ENCODE measurements at places on chromosomes 6 and 20.

GRCh38 chr6:114055349-114055748, 84.4 kb upstream of the HDAC2 start:
- no peak for DNase-seq

DNA sequence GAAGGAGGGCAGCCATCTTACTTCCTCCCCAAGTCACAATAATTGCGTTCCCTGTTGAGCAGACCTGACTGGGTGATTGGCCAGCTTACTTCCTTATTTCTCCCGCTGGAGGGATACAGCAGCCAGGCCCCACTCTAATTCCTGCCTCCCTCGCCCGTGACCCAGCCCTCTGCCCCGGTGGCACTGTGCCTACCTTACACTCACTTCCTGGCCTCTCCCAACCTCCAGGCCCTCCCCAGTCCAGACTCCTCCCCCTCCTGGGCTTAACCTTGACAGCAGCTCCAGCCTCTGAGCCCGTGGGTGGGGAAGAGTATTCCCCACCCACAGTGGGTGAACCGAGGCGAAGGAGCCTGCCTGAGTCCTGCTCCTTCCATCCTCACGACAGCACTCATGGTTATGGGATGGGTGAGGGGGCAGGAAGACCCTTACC, 3.0 kb downstream of the BAK1 start:
- no peak for DNase-seq

DNA sequence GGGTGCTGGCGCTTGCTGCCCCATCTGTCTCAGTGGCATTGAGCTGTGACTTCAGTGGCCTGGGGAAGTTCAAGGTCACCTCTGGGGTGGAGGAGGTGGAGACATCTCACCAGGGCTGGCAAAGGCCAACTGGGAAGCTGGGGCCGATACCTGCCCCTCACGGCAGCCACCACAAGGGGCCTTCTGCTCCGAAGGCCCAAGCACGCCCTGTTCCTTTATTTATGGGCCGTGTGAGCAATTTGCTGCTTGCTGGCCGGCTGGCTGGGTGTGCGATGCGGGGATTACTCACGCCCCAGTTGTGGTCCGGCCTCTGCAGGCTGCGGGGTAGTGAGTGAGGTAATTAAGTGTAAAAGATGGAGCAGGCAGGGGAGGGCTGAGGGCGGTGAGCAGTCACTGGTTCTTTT, 13.2 kb upstream of the SCRT2 start:
- no peak for DNase-seq

DNA sequence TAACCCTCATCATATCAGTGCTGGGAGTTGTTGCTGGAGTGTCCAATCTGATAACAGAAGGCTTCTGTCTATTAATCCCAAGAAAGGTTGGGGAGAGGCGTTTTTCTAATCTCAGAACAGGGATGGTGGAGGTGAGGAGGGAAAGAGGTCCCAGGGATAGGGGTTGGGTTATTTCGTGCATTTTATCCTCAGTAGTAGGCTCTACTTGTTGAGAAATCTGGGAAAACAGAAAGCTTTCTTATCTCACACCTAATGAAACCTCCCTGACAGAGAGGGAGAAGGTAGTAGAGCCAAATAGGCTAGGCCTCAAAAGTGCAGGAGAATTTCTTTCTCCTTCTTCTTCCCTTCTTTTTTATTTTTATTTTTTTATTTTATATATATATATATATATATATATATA, 281.8 kb upstream of the MAP3K7 start:
- DNase-seq = no peak

- DNase-seq = no peak
These were observed at the start of gene NT5E for GRCh38 chr6:85449818-85450759. NT5E (plus strand) TSS chr6:85450083; CDS start chr6:85450140, 57 bp downstream.

- no peak for DNase-seq
These were observed 1.0 kb downstream of the LZTS3 start for GRCh38 chr20:3172126-3172932.

- no peak for DNase-seq
These were observed 135.2 kb upstream of the TCF21 start for GRCh38 chr6:133753756-133754155.

DNA sequence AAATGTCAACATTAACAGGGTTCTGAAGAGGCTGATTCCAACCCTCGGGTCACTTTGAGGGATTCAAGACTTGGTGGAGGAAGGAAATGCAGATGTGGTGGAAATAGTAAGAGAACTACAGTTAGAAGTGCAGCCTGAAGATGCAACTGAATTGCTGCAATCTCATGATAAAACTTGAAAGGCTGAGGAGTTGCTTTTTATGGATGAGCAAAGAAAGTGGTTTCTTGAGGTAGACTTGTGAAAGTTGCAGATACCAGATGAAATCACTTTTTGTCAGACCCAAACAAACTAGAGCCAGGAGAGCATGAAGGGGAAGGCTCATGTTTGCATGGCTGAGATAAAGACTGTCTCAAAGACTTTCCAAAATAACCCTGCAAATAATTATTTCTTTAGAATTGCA, 16.2 kb downstream of the ANKRD6 start:
- DNase-seq = no peak

GRCh38 chr20:64222291-64222735, 33.2 kb upstream of the PCMTD2 start:
- DNase-seq = no peak

GRCh38 chr6:119454714-119455113, 105.2 kb upstream of the MAN1A1 start:
- no peak for DNase-seq

DNA sequence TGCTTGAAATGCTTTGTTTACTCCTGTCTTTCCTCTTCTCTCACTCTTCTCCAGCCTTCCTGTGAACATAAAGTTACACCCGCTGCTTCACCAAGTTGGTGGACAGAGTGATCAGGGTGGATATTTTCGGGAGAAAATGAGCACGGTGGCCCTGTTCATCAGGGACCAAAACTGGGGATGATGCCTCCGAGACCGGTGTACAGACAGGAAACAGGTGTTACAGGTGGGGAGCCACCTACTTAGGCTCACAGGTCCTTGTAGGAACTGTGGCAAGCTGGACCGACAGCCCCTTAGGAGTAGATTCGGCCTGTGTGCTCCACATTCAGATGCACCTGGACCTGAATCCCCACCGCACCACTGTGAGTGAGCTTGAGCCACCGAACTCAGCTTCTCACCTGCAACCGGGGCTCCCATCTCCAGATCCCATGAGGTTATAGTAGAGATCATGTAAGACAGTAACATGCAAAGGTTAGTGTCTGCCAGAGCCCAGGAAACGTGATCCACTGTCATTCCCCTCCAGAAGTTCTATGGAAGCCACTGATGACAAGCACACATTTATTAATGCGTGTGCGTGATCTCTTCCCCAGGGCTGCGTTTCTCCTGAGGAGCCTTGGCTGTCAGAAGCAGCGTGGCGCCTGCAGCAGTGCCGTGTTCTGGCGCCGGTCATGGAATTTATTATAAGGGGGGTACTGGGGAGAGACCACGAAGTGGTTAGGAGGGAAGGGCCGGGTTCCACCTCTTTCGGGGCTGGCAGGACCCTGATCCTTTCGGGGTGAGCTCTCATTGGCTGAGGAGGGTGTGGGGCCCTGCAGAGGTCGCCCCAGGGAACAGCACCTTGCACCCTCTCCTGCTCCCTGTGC, 94.2 kb downstream of the ERMARD start:
- DNase-seq = no peak

- no peak for DNase-seq
These were observed at the start of gene PAX1 for GRCh38 chr20:21705575-21706260. PAX1 (plus strand) TSS chr20:21705664; CDS start chr20:21705713, 49 bp downstream.

- DNase-seq = no peak
These were observed 246.0 kb upstream of the RUNX2 start for GRCh38 chr6:45082091-45082490.

DNA sequence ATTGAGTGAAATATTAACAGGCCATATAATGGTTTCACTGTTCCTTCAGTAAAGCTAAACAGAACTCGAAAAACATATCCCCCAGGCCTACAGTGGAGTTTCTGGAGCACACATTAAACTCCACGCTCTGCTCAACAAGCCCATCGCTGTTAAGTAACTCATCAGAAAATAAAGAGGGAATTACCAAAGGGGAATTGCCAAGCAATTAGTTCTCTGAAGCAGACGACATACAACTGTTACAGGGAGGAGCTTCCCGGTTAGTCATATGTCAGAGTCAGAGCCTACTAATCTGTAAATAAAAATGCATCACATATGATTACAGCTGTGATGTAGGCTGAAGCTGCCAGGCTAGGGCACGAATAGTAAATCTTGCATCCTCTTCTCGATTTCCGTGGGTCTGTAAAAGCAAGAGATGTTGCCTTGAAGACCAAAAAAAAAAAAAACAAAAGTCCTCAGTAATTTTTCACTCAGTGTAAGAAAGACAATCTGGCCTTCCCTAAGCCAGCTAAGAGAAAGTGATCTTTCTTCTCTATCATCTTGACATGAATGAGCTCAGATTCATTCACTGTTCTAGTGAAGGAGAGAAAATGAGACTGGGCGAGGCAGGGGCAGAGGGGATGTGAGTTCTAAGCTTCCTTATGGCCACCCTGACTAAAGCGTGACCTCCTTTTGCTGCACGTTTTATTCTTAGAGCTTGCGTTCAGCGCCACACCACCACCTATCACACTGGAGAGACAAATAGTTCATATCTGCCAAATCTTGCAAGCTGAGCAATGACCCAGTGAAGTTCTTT, 13.8 kb downstream of the ATXN1 start:
- DNase-seq = no peak

DNA sequence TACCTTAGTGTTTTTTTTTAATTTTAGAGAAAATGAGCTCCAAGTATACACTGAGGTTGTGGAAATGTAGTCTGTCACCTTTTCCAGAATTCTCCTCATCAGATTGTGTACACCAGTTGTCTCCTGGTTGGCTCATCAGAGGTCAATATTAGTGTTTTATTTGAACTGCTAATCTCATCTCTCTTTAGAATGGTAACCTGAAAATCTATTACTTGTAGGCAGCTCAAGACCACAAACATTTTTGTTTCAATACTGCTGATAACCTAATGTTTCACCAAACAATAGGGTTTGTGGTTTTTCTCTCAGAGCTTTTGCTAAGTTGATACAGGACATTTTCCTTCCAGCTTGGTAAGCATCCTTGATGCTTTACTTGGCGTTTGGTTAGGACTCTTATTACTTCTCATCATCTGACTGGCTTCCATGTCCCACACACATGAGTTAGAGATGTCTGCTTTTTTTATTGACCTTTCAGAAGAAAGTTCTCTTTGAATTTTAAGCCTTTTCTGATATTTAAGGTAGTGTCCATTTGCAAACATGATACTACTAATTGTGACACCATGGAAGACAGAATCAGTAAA, 15.1 kb downstream of the ADGRG6 start:
- no peak for DNase-seq

- DNase-seq = no peak
These were observed 135.6 kb upstream of the UST start for GRCh38 chr6:148611213-148611612.

DNA sequence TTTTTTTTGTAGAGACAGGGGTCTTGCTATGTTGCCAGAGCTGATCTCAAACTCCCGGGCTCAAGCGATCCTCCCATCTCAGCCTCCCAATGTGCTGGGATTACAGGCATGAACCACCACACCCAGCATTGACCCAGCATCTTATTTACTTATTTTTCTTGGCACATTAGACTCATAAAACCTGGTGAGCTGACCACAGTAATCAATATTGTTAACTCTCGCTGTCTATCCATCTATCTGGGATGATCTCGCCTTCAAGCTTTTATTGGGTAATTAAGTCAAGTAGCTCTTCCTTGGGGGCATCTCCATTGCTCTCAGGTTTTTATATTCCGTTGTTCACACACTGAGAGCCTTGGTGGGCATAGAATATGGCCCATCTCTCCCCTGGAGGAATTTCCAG, 17.0 kb downstream of the PNPLA1 start:
- DNase-seq = no peak

DNA sequence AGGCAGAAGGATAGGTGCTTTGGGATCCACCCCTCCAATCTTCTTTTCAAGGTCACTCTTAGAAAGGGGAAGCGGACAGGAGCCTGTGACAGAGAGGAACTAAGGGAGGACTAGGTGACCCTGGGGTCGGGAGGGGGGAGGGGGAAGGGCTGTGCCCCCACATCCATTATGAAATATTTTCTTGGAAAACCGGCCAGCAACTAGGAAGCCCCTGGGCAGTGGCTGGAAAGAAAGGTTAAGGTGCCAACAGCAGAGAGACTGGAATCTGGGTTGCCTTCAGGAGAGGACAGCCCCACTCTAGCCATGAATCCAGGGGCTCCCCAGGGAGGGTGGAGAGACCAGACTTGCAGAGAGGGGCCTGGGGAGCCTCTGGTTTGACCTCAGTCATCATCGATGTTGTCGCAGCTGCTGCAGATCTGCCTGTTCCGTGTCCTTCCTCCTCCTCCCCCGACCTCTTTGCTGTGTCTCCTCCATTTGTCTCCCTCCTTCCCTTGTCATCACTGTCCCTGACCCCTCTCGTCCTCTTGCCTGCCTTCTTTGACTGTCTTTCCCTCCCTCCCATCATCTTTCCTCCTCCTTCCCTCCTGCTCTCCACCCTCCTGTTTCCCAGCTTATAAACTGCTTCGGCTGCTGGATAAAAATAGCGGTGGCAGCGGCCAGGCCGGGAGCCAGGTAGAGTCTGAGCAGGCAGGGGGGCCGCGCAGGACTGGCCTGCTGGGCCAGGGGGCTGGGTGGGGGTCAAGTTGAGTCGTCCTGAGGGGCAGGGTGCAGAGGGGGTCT, 3.2 kb downstream of the SLC29A1 start:
- DNase-seq = no peak

- no peak for DNase-seq
These were observed 61.6 kb downstream of the MRAP2 start for GRCh38 chr6:84095156-84095555.

DNA sequence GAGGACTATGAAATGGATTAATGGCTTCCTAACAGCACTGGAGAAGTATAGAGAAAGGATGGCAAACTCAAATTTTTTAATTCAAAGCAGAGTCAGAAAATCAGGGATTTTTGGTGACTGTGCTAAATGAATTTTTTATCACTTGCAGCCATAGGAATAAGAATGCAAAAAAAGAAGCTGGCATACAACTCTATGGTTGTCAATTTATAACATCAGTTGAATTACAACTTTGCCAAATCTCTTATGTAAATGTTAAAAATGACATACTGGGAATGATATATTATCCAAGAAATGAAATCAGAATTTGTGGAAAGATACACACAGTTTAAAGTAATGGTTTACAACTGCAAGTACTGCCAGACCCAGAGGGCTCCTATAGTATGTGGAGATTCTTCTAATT, 106.5 kb downstream of the HTR1B start:
- no peak for DNase-seq

- no peak for DNase-seq
These were observed 60.9 kb downstream of the DCDC2 start for GRCh38 chr6:24296944-24297343.

GRCh38 chr6:158758941-158759479, 60.2 kb downstream of the EZR start:
- no peak for DNase-seq

DNA sequence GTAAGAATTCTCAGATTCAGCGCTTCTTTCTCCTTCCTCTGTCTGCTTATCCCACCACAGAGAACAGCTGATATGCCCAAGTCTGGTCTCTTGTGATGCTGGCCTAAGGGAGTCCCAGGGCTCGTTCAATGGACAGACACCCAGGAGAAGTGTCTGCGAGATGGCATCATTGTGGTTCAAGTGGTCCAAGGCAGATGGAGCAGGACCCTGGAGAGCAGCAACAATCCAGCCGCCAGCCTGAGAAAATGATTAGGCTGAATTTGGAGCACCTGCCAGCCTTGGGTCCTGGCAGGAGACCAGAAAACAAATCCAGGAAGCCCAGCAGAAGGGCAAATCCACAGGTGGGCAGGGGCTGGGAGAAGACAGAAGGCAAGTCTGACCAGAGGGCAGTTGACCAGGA, 145.8 kb downstream of the PTPRT start:
- DNase-seq = no peak

- DNase-seq = no peak
These were observed 148.7 kb upstream of the JARID2 start for GRCh38 chr6:15096894-15097837.
